Globus pallidus (tissue), 1 donor: ENCODE measurements at places on chromosomes 2 and 18.

- DNase-seq: no peak
Observed at GRCh38 chr2:52970642-52971041, 797.0 kb upstream of the CHAC2 start.

GRCh38 chr2:198476007-198476406 is 671.6 kb downstream of the PLCL1 start:
- no peak for DNase-seq

- DNase-seq: no peak
Observed at GRCh38 chr2:151478011-151478410, 68.3 kb downstream of the RIF1 start.

GRCh38 chr18:69853051-69853450 is 94.6 kb downstream of the CD226 start:
- DNase-seq: no peak

DNA sequence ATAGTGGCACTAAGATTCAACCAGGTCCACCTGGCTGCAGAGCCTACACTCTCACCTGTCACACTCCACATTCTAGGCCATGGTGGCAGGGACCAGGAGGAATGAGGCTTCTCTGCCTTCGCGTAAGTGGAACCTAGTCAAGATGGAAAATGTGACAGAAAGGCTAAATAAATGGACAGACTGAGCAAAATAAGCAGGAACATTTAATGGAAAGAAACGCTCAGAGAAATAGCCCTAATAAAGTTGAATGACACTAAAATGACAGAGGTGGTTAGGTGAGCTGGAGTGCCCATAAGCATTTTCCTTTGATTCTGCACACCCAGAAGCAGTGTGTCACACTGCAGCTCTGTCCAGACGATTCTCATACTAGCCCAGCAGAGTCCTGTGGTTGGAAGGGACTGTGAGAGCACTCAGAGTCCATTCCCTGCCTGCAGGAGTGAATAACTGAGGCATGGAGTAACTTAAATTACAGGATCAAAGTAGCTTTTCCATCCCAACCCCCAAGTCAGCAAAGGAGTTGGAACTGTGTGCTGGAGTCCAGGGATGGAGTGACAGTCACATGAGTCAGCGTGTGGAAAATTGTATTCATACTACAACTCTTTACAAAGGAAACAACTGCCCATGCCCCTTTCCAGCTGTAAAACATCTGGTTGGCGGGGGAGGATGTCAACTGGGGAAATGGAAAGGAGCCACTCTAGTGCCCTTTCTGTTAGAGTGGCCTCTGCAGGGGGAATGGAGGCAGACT is 105.4 kb upstream of the LGALSL start:
- DNase-seq: no peak

DNA sequence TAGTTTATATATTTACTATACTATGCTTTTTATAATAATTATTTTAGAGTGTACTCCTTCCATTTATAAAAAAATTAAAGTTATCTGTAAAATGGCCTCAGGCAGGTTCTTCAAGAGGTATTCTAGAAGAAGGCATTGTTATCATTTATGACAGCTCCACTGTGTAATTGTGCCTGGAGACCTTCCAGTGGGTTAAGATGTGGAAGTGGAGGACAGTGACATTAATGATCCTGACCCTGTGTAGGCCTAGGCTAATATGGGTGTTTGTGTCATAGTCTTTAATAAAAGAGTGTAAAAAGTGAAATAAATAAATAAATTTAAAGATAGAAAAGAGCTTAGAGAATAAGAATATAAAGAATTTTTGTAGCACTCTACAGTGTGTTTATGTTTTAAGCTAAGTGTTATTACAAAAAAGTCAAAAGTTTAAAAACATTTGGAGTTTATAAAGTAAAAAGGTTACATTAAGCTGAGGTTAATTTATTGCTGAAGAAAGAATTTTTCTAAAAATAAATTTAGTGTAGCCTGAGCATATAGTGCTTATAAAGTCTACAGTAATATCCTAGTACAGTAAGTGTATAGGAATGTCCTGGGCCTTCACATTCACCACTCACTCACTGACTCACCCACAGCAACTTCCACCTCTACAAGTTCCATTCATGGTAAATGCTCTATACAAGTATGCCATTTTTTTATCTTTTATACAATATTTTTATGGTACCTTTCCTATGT is 190.0 kb upstream of the SESTD1 start:
- no peak for DNase-seq

DNA sequence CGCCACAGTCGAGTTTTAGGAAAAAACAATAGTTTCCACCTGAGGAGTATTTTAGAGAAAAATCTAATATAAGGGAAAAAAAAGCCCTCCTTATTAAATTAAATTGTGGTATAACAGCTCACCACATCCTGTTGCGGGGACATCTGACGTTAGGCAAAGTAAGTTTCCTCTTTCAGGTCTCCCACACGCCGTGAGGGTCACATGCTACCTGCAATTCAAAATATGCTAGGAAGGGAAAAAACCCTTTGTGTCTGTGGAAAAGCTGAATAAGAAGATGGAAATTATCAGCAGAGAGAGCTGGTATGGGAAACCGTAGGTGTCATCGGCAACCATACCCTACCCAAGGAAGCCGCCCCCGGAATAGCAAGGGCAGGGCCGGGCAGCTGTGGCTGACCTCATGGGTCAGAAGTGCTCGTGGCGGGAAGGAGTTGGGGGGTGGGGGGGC is 128.0 kb downstream of the NFATC1 start:
- DNase-seq: no peak

DNA sequence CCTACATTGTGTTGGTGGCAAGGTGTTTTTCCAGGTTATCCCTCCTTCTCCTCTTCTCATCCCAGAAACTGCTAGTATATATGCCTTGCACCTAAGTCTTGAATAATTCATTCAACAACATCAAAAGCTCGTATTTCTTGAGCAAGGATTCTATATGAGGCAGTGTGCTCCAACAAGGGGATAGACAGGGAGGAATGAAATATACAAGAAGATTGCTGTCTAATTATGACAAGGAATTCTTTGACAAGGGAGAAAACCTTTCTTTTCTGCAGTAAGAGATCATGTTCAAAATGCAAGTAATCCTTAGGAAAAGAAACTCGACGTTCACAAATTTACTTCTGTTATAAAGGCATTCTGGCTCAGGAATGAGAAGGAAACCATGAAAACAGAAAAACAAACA is 788.6 kb downstream of the TDRD15 start:
- DNase-seq: no peak

DNA sequence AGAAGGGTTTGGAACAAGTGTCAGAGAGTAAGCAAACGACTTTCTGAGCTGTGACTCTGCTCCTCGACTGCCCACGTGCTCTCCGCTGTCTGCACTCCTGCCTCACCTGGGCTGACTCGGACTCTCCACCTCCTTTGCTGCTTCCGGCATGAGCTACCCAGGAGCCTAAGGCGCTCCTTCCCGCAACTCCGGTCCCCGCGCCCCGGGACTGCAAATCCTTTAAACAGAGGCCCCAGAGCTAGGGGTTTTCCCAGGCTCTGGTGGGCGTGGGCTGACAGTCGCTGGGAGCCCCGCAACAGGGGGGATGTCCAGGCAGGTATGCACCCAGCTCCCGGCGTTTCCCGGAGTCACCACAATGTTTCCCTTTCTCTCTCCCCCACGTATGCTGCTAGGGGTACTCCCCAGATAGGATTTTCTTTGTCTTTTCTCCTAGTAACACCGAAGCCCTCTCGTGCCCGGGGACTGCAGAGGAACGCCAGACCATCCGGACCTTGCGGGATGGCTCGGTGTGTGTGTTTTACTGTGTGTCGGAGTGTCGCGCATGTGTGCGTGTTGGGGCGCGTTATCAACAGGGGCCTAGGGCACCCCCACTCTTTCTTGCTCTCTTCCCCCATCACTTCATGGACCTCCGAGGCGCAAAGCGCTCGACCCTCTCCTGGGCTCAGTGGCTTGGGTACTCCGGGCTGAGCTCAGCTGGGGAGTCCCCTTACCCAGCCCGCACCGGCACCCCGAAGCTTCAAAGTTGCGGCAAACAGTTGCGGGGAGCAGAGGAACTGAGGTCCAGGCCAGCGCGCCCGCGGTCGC is 691 bp upstream of the THSD7B start:
- DNase-seq: no peak

DNA sequence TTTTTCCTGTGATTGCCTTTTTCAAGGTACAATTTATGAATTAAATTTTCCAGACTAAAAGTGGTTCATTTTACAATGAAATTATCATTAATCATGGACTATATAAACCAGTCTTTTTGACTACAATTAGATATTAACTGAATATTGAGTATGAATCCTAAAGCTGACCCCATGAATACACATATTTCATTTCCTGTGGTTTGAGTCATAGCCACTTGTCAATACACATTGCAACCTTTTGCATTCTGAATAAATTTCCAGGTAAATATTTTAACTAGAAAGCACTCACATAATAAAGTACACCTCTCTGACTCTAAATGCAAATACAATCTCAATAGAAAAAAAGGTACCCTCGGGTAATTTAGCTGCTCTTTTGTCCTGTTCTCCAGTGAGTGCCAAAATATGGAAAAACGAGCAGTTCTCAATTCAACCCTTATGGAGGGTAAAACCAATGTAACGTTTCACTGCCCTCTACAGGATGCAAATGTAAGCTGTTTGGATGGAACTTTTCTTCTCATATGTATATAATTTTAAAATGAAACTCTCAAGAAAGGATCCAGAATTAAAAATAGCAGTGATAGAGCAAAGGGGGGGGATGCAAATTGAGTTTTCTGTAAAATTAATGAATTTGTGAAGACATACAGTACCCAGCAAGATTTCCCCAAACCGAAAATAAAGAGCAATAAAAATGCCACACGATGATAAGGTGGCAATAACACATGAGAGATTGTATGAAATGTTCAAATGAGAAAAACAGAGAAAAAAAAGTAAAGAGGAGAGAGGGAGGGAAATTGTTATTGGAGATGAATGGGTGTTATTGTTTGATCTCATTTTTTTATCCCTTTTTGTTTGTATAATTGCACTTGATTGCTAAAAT is 1795.7 kb upstream of the PIK3C3 start:
- DNase-seq: peak; percentile 29

GRCh38 chr18:52822160-52822559 is 482.2 kb downstream of the DCC start:
- no peak for DNase-seq

DNA sequence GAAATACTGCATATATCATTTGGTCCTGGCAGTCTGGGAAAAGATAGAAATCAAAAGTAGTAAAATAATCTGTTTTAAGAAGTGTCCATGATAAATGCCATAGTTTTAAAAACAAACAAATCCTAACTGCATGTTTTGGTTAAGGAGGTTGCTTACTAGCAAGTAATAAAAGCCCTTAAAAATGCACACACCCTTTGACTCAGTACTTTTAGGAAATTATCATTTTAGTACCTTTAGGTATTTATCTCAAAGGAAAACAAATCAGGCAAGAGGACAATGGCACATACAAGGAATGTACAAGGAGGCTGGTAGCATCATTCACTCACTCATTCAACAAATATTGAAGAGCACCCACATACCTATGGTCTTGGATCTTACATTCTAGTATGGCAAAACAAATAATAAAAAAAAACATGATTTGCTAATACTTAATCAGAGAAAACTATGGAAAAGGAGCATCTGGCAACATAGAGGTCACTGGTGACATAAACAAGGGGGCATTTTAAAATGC is 67.6 kb downstream of the OLA1 start:
- DNase-seq: no peak

DNA sequence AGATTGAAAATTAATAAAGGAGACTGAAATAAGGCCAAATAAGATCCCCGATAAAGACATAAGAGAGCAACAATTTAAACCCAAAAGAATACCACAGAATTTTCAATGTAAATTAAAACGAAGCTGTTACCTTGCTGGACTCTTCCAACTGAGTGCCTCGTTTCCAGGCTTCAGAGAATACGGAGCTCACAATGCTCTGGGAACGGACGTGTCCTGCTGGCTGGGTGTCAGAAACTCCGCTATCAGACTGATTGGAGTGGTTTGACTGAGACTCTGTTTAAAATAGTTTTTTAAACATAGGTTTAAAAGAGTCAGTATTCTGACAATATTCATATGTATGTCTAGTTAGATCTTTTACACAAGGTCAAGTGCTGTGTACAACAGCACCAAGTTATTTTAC is 90.4 kb downstream of the RAPH1 start:
- no peak for DNase-seq

- no peak for DNase-seq
Observed at GRCh38 chr2:191359133-191359532, 113.9 kb downstream of the MYO1B start.

DNA sequence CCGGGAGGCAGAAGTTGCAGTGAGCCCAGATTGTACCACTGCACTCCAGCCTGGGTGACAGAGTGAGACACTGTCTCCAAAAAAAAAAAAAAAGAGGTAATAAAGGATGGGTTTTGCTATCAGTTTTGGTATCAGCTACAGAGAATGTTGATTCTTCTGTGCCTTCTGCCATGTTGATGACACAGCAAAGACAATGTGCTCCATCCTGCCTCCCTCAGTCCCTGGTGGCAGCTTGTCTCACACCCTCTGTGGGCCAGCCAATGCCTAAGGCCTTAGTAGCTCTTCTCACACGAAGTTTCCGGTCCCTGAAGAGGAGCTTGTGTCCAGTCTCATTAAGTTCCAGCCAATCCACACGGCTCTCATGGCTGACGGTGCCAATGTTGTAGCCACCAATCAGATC is 17.6 kb downstream of the IFT172 start:
- DNase-seq: no peak

- DNase-seq: no peak
Observed at GRCh38 chr2:104028061-104028460, 825.9 kb upstream of the POU3F3 start.

- no peak for DNase-seq
Observed at GRCh38 chr2:238914648-238915015, 66.7 kb downstream of the TWIST2 start.

DNA sequence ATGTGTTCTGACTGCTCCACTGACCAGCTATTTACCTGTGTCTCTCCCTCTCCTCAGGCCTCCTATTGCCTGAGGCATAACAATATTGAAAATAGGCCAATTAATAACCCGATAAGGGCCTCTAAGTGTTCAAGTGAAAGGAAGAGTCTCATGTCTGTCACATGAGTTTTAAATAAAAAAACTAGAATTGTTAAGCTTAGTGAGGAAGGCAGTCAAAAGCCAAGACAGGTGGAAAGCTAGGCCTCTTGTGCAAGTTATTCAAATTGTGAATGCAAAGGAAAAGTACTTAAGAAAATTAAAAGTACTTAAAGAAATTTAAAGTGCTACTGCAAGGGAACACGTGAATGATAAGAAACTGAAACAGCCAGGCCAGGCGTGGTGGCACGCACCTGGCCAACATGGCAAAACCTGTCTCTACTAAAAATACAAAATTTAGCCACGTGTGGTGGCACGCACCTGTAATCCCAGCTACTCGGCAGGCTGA is 44.9 kb upstream of the TAF4B start:
- no peak for DNase-seq

- DNase-seq: no peak
Observed at GRCh38 chr2:98472132-98472650, 27.5 kb downstream of the INPP4A start.

DNA sequence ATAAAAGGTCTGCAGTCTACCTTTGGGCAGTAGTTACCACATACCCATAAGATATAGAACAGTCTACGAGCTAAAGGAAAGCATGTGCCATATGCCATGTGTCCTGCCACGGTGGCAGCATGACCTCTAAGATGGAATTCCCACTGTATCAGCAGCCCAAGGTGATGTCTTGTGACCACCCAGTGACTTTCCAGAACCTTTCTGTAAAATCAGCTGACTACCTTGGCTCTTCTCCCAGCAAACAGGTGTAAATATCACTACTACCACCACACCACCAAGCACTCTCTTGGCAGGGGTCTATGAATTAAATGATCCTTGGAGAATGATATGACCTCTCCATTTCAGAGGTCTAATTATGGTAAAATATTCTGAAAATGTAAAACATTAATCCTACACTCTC is 99.6 kb downstream of the METTL8 start:
- no peak for DNase-seq

- no peak for DNase-seq
Observed at GRCh38 chr2:168555283-168555682, 99.2 kb downstream of the CERS6 start.
